ENCODE measurements at places on chromosomes 5 and 9.

DNA sequence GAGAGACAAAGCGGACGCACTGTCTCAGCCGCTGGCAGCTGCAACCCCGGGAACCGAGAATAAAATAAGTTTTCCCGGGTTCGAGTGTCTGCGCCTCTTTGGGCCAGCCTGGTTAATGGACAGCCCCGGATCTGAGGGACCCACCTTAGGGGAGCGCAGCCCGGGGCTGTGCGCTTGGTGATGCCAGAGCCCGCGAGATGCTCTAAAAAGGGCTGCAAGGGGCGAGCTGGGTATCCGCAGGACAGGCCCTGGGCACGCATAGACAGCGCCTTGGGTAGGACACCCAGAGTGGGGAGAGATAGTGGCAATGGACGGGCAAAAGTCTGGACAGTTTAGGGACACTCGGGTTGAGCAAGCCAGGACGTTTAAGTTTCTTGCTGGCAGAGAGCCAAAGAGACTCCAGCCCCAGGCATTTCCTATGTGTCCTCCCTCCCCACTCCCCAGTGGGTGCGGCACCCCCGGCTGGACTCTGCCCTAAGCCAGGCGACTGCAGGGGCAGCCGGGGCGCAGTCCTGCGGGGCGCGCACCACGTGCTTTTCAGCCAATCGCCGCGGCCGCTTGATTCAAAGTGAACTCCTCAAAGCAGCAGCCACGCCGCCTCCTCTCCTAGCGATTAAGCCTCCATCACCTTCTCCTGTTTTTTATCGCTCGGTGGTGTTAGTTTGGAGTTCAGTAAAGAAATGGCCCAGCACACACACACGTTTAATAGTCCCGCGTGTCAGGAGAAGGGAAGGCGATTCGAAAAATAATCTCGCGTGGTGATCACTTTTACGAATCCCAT is 616 bp upstream of the ENC1 start:
- no peak for DNase-seq

GRCh38 chr5:171640480-171640879 is 145.1 kb upstream of the SMIM23 start:
- no peak for DNase-seq

DNA sequence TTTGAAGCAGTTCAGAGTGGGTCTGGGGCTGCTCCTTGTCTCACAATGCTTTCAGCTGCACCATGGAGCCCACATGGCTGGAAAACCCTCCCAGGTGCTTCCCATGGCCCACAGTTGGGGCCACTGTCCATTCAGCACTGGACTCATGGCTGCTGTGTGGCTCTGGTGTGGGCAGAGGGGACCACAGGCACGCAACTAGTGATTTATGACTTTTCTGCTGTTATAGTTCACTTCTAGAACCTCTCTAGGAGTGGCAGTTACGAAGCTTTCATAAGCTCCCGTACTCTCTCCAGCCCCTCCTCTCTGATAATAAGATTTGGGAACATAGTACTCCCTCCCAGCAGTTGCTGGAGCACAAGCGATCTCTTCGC is 29.0 kb downstream of the GLRA1 start:
- no peak for DNase-seq

GRCh38 chr5:10933121-10933520 is 172.1 kb upstream of the DAP start:
- DNase-seq: no peak

- no peak for DNase-seq
Measured at GRCh38 chr5:159764283-159765134, 151.8 kb upstream of the ADRA1B start.

GRCh38 chr9:107805201-107805600 is 315.6 kb upstream of the KLF4 start:
- no peak for DNase-seq

- no peak for DNase-seq
Measured at GRCh38 chr5:175712681-175713085, 54.8 kb downstream of the HRH2 start.

- no peak for DNase-seq
Measured at GRCh38 chr9:135879237-135879601, 28.1 kb downstream of the CAMSAP1 start.

DNA sequence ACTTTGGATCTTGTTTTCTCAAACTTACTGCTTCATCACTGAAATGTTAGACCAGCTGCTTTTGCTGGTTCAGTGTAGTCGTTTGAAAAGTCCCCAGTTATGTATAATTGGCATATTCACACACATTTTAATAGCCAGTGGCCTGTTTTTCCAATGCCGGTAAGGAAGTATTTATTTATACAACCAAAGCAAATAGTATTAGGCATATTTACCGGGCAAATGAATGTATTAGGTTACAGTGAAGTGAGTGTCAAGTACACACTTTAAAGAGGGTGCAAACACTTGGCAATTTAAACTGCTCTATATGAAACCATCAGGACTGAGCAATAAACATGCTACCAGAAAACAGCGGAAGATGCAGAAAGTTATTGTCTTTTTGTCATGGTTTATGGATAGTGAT is 242.9 kb downstream of the MCTP1 start:
- DNase-seq: no peak

DNA sequence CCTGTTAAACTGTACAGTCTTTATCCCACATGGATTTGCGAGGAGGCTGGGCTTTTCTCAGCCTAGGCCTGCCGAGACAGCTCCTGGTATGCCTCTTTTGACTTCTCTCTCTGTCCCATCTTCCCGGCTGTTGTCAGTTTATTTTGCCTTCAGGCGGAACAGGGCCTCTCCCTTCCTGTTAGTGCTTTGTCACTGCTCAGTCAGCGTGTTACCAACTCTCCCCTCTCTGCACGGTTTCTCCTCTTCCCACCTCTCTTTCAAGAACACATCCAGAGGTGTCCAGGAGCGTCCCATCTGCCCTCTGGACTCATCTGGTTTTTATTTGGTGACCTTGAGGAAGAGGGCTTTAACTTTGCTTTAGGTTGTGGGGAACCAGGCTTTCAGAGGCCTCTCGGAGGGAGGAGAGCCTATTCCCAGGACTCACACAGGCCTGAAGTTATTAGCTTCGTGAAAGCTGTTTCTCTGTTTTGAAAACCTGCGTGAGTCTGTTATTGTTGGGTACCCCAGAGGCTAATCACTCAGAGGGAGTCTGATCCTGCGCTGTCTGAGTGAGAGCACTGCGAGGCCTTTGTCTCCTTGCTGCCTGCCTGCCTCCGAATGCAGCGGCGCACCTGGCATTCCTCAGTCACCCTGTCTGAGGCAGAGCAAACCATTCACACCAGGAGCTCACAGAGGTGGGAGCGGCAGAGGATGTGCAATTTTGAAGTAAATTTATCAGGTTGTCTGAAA is 234.4 kb upstream of the MPDZ start:
- no peak for DNase-seq

DNA sequence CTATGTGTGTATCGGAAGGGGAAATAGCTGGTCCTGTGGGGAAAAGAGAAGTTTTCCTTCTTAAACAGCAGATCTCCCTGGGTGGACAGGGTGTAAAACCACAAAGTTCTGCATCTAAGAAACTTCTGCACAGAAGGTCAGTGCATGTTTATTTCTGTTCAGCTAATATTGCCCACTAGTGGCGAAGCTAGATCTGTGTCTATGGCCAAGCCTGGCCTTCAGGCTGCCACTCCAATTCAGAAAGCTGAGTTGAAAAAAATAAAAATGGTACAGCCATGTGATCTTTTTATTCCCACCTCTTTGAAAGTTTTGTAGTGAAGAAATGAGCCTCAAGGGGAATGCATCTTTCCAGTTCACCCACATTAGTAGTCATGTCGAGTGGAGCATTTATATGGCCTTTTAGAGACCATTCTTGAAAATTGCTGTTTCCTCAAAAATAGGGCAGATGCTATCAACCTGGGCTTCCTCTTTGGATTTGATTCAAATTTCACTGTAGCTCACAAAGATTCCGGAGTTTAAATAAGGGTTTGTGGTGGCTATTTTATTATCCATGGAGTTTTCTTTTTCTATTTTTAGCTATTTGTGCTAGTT is 488.0 kb downstream of the PRELID2 start:
- DNase-seq: no peak

- DNase-seq: no peak
Measured at GRCh38 chr9:136839229-136840139, 2.8 kb upstream of the AJM1 start.

Measured in activated T-helper 1 cell treated with anti-CD3 and anti-CD28 coated beads, Interleukin-2, amount 50 U/mL, for 16 hours (primary cell).